Effector CD4-positive, alpha-beta T cell (primary cell): ENCODE measurements at places on chromosomes 2 and 18.

DNA sequence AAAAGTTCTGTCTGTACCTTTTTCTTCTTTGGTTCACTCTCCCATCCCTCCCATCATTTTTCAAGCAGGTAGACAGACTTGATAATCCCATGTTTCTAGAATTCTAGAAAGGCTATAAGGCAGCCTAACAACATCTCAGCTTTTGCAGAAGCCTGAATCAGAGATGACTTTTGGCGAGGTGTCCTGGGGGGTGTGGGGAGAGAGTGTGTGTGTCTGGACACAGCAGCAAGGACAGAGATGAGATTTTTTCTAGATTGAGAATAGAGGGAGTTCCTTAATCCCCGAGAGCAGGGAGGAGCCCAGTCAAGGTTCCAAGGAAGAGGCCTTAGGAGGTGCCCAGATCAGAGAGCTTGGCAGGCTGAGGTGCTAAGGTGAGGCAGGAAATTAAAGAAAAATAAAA, 22.0 kb upstream of the LAPTM4A start:
- no peak for DNase-seq

- DNase-seq = peak; percentile 27
These were observed 864 bp upstream of the XPO1 start for GRCh38 chr2:61538920-61539520.

DNA sequence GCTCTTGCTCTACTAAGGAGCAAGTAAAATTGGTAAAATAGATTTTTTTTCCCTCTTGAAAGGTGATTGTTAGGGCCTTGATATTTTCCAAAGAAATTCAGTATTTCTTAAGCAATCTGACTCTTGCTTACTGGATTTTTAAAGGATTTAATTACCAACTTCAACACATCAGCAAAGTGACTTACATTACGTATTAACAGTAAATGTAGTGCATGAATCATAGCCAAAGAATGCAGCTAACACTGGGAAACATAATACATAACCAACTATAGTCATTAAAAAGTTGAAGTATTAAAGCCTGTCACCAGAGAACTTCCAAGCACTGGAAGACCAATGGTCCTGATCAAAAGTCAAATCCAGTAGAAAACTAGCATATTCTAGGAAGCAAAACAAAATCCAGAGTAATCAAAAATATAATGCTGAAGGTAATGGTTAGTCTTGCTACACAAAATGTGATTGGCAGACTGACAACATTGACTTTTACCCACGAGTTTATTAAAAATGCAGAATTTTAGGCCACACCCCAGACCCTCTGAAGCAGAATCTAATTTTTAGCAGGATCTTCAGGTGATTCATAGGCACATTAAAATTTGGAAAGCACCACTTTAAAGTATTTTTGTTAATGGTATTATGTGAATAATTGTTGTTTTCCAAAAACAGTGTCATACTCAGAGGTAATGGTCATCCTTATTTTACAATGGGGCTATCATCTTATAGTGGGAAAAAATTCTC, 31.8 kb upstream of the CAVIN2 start:
- no peak for DNase-seq

DNA sequence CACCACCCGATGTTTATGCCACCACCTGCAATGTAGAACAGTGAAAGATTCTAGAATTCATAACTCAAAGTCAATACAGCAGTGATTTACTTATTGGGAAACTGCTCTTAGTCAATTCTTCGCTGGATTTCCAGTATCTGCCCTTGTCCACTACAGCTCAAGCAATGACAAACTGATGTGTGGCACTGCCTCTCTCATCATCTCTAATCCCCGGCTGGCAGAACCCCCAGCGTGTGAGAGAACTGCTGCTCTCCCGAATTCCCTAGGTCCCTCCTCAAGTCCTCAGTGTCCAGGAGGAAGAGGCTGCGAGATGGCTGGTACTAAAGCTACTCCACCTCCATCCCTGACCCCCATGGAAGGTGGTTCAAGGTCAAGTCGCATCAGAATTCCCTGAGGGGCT, 1.6 kb downstream of the TXNL4A start:
- no peak for DNase-seq

DNA sequence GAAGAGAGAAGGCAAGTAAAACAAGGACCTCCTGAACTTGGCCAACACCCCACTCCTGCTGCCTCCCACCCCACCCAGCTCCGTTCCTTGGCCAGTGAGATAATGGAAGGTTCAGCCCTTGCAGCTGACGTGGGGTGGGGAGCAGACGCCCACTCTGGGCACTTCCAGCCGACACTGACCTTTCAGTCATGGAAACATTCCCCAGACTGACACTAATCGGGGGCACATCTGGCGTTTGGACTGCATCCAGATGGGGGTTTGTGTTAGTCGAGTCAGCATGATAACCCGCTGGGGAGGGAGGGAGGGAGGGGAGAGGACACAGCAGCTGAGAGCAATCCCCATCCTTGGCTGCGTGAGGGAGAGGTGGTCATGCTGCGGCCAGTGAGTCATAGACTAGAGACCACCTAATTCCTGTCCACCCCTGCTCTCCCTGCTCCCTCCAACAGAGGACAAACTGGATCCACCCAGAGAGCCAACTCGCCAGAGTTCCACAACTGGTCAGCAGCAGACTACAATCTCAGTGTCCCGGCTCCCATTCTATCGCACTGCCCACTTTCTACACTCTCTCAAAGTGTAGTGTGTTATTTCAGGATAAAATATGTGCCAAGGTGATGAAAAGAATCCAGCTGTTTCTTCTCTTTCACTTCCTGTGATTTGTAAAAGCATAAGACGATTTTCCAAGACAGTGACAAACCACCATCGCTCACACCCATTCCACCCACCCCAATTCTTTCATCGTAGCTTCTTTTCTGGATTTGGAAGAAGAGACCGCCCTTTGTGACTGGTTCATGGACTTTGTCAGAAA, 115.4 kb upstream of the PKDCC start:
- DNase-seq = no peak
